Putamen (tissue), 1 donor: ENCODE measurements at places on chromosomes 16 and 17.
A peak's percentile ranks its signal among the peaks of the same experiment; 100 is the strongest.

DNA sequence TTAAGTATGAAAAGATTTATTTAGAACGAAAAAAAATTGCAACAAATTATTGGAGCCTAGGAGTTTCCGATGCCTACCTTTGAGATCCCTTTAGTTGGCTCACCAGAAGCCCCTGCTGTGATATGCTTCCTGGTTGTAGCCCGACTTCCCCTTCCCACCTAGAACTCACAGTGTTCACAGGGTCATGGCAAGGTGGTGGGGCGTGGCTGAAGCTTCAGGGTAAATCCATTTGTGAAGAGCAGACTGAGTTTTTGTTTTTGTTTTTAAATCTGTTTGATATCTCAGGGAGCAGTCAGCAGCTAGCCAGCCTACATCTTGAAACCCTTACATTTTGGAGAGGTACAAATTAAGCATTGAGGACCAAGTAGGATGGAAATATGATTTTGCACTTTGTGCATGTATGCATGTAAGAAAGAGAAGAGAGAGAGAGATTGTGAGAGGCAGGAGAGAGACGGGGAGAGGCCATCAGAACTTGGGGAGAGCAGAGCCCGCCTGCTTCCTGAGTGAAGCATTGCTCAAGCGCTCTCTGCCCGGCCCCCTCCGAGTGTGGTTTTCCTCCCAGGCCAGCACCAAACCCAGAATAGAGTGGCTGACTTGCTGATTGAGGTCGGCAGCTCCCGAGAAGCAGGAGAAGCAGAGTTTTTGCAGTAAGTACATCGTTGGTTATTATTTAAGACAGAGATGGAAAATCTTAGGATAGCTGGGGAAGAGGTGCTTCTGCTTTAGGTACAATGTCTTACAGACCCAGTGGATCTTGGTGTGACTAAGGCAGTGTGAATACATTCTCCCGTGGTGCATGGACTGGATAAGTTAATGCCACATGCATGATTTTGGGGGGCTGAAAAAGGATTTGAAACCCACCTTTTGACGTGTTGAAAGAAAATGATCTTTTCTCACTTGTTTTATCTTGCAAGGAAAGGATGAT, 64.2 kb downstream of the SPECC1 start:
- DNase-seq, result no peak

- DNase-seq, result no peak
These were observed 588.6 kb upstream of the KIF2B start for GRCh38 chr17:53234138-53234537.

DNA sequence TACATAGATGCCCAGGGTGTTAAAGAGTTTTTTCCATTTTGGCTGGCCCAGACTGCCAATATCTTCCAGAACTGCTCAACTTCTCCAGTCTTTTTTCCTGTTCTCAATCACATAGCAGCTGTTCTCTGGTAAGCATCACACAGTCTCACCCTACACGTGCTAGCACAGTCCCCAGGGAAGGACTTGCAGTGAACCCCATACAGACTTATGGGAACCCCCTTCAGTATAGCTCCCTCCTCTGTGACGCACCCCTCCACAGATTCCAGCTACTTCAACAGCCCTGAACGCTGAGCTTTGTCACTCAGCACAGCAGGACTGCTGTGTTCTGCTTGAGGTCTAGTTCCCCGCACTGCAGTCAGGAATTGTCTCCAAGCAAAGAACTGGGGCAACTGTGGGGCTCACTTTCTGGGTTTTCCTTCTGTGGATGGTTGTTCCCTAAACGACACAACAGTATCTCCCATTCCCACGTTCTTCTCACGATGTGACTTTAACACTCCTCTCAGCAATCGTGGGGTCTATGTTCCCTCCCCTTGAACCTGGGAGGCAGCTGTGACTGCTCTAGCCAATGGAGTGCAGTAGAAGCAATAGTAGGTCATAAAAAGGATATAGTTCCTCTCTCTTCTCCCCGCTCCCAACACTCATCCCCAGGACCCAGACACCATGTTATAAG, 3.6 kb downstream of the MMP28 start:
- no peak for DNase-seq

DNA sequence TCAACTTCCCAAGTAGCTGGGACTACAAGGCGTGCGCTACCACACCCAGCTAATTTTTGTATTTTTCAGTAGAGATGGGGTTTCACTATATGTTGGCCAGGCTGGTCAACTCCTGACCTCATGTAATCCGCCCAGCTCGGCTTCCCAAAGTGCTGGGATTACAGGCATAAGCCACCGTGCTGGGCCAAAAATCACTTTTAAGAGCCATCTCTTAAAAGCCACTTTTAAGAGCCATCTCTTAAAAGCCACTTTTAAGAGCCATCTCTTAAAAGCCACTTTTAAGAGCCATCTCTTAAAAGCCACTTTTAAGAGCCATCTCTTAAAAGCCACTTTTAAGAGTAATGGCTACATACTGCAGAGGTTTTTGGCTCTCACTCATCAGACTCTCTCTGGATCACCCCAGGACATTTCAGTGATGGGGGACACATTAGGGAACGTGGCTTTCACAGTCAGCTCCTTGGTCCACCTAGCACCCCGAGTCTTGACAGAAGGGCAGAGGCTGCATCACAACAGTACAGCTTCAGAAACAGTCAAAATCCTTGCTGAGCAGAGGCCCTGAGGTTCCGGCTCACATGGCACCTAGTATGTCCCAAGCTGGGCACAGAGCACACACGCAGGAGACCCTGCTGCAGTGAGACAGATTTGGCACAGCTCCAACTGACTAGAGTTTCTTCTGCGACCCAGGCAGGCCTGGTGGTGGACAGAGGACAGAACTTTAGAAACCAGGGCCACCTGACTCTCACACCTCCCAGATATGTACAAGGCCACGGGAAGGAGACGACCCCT, 23.6 kb downstream of the RANBP10 start:
- no peak for DNase-seq

DNA sequence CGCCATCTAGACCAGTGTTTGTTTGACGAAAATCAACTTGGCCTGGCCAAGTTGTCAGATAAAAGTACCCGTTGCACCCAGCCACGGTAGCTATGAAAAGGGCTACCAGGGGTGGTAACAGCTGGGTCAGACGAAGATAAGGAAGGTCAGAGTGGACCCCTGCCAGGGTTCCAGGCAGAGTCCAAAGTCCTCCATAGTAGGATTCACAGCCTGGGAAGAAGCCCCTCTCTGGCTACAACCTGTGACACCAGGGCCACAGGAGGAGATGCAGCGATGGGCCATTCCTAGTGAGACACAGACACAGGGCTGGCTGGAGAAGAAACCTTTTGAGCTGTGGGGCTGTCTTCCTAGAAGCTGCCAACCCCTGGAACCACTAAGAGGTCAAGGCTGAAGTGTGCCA, 39.3 kb downstream of the MEAK7 start:
- no peak for DNase-seq

GRCh38 chr16:75697571-75697970, 3.7 kb downstream of the DUXB start:
- DNase-seq, result no peak

- no peak for DNase-seq
These were observed 30.5 kb downstream of the PIK3R6 start for GRCh38 chr17:8836821-8837562.

DNA sequence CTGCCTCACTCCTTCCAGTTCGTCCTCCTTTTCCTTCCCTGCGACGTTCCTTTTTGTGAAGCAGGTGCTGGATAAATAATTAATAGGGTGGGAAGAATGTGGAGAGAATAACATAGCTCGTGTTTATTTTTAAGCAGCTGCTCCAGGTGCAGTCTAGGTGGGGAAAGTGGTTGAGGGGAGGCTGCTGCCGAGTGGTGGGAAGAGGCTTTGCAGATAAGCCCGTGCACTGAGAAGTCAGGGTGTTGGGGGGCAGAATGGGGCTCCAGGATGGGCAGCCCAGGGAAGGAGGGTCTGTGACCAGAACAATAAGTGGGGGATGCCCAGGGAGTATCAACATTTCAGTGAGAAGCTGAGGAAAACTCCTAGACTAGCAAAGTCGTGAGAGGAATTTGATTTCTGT, 300.5 kb downstream of the CPPED1 start:
- no peak for DNase-seq

GRCh38 chr17:79678091-79678735, 52.5 kb upstream of the ENPP7 start:
- no peak for DNase-seq

DNA sequence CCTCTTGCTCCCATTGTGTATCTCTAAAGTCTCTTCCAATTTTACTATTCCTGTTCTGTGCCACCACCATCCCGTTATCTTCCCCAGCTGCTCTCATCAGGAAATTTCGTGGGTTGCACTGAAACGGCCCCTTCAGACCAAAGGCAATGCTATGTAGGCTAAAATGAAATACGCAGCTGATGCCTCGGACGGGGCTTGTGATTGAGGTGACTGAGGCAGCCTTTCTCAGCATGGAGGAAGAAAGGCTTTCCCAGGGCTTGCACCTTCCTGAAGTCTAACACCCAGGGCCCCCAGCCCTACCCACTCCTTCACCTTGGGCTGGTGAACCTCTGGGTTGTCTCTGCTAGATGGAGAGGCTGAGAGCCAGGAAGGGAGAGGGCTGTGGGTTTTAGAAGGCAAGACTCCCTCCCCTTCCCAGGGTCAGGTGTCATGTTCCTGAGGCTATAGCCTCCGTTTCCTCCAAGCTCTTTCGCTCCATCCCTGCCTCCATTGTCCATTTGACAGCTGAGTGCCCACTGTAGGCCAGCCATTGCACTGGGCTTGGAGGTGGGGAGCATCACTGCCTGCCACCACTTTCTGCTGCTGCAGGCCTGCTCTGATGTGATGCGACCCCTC, 7.8 kb downstream of the CCDC200 start:
- no peak for DNase-seq

- no peak for DNase-seq
These were observed 892 bp downstream of the ABCC1 start for GRCh38 chr16:15950161-15950854.

GRCh38 chr16:55628306-55628968, 27.4 kb upstream of the SLC6A2 start:
- no peak for DNase-seq

DNA sequence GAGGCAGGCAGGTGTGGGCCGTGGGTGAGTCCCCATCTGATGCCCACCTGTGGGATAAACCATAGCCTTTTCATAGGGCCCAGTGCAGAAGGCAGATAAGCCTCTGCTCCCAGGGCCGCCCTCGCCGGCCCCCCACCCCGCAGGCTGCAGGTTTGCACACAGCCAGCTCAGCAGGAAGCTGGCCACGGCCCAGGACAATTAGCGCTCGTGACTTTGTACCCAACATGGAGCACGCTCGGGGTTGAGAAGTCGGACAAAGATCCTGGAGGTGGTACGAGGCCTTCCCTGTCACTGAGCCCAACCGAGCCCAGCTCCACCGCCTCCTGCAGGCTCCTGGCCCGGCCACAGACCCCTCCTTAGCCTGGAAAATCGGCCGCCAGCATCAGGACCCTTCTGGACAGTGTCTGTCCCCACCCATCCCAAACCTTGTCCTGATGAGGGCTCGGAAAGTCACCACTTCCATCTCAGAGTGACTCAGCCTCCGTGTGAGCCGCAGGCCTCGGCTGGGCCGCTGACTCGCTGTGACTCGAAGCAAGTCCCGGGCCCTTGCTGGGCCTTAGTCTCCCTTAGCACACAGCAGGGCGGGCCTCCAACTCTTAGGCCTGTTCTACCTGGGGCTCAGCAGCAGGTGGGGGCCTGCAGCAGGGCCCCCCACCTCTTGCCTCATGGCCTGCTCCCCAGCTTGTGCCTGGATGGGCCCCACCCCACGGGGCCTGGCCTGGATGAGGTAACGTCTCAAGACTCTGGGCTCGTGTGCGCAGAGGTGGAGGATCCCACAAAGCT, 22.7 kb downstream of the FAM83G start:
- DNase-seq, result no peak

- DNase-seq, result peak; percentile 45
These were observed 81.2 kb downstream of the KCNJ12 start for GRCh38 chr17:21457051-21458026.

DNA sequence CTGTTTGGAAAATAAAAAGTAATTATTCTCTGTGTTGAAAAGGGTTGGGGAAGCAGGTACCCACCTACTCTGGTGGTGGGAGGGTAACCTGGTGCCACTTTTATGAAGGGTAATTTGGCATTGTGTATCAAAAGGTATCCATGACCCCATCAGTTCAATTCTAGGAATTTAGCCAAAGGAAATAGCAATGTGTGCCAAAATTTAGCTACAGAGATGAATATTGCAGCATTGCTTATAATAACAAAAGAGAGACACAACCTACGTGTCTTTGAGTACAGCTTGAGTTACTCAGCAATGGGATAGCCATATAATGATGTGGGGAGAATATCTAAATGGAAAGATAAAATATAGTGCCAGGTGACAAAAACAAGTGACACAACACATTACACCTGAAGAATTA, 170.7 kb downstream of the NTN1 start:
- no peak for DNase-seq

GRCh38 chr16:1275791-1276579, 20.1 kb downstream of the TPSD1 start:
- no peak for DNase-seq

GRCh38 chr17:4331614-4332013, 34.9 kb downstream of the UBE2G1 start:
- DNase-seq, result no peak

DNA sequence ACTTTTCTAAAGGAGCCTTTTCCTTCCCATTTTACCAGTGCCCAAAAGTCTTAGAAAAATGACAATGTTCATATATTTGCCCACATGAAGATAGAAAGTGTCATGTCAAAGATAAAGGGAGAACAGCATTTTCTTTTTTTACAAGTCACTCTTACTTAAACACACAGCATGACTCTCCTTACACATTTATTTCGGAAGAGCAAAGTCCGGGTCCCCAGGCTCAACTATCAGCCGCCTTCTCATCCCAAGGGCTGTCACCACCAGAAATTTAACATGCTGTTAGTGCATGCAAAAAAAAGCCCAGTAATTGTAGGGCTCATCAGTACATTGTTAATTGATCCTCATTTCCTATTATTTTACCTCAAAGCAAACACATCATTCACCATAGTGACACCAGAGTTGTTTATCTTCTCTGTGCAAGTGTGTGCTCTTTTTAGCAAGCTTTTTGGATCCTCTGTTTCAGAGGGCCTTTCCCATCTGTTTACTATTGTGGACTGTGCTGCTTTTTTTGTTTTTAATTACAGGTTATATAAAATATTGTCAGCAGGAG, 560.3 kb downstream of the WWOX start:
- no peak for DNase-seq

DNA sequence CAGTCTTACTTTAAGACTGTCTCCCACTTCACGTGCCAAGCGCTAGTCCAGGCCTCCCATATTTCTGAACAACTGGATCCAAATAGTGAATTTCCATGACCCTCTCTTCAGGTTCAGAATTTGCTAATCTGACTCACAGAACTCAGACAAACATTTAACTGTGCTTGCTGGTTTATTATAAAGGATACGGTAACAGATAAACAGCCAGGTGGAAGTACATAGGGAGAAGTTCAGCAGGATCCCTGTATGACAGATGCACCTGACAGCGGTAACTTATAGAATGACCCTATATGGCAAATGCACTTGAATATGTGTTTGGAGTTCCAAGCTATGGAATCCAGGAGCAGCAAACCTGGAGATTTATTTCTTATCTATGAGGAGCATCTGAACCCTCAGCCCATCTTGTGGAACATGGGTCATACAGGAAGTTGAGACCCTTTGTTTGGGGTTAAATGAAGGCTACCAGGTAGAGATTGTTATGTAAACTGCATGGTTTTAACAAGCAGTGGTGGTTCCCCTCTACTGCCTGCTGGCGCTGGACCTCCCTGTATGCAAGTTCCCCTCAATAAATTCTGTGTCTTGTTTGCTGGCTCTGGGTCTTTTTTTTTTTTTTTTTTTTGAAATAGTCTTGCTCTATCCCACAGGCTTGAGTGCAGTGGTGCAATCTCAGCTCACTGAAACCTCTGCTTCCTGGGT, 622.6 kb downstream of the KCNJ2 start:
- no peak for DNase-seq

- peak; percentile 30 for DNase-seq
These were observed at the start of gene IGFBP4 for GRCh38 chr17:40443196-40443987. Gene IGFBP4 (plus strand): TSS chr17:40443450. CDS start chr17:40443736, 286 bp downstream.
